Brain pericyte (primary cell): ENCODE measurements at places on chromosomes 16 and 17.

- no peak for DNase-seq
Measured at GRCh38 chr16:62700426-62701294, 664.4 kb upstream of the CDH8 start.

DNA sequence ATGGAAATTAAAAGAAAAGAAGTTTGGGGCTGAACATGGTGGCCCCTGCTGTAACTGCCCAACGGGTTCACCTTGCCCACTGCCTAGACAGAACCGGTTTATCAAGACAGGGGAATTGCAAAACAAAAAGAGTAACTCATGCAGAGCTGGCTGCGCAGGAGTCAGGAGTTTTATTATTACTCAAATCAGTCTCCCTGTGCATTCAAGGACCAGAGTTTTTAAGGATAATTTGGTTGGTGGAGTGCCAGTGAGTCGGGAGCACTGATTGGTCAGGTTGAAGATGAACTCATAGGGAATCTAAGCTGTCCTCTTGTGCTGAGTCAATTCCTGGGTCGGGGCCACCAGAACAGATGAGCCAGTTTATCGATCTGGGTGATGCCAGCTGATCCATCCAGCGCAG, 4.4 kb upstream of the SCPEP1 start:
- no peak for DNase-seq

DNA sequence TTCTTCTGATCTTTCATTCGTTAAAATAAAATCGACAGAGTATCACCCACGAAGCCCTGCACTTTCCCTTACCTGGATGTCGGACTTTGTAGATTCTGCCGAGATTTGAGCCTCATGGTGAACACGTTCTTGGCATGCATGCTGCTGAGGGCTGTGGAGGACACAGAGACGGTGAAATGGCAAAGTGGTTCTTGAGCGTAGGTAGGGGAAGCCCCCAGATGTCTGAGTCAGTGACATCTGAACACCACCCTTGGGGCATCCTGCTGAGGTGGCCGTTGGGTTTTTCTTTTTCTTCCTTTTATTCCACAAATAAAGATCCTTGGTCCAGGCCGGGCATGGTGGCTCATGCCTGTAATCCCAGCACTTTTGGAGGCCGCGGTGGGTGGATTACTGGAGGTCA, 33.9 kb downstream of the NOS2 start:
- no peak for DNase-seq

- no peak for DNase-seq
Measured at GRCh38 chr17:6526362-6527152, 29.8 kb downstream of the PITPNM3 start.

GRCh38 chr17:28033972-28034714, 8.3 kb upstream of the NLK start:
- DNase-seq = no peak

- no peak for DNase-seq
Measured at GRCh38 chr17:56026915-56027314, 126.4 kb upstream of the ANKFN1 start.

GRCh38 chr16:83911290-83911689, 12.4 kb downstream of the MLYCD start:
- DNase-seq = no peak

DNA sequence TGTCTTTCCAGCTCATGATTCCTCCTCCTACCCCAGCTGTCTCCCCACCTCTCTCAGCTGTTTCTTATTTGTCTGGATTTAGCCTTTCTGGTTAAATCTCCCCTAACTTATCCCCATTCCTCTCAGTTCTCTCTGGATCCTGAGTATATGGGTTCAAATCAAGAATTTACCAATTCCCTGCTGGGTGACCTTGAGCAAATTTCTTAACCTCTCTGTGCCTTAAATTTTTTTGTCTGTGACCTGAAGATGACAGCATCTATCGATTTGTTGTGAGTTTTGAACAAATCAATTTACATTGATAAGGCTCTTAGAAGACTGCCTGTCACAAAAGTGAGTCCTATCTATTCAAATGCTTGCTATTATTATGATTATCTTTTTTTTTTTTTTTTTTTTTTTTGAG, 2.0 kb upstream of the KCNG4 start:
- no peak for DNase-seq

GRCh38 chr17:42129109-42129837, 6.7 kb downstream of the HSPB9 start:
- no peak for DNase-seq

GRCh38 chr16:69350536-69351133, 951 bp downstream of the TMED6 start:
- DNase-seq = no peak

- no peak for DNase-seq
Measured at GRCh38 chr16:51839727-51840462, 688.8 kb upstream of the SALL1 start.

DNA sequence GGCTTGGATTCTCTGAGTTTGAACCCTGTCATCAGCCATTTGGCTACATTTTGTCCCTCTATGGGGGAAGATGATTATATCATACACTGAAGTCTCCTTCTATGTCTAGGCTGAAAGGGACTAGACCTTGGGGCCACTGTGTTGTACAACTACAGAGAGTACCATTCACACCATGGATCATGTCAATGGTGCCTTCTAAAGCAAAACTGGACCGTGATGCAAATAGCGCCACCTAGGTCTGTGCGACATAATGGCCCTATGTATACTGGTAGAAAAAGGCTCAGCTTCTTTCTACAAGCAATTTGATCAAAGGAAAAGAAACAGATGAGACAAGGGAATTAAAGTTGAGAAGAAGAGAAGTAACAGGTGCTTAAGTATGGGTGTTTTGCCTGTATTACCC, 100.7 kb downstream of the LYRM1 start:
- no peak for DNase-seq

DNA sequence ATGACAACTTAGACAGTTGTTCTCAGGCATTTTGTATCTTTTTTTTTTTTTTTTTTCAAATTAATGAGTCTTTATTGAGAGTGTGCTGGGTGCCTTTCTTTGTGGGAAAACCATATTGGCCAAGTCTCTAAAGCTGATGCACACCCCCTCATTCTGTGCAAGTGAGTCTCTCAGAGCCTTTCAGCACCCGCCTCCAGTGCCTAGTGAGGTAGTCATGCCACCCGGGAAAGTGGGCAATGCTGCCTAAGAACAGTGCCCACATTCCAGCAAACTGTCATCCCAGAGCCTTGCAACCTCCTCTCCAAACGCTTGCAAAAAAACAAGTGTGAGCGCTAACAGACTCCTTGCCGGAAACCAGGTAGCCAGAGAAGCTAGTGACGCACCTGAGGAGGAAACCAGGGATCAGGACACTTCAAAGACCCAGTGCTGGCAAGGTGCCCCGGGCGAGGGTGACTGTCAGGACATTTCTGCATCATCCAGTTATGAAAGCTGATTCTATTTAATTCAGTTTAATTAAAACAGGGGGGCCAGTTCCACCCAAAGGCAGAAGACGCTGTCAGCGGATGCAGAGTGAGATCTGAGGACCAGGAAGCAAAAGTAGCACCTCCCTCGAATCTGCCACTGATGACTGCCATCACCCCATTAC, 34.9 kb downstream of the SMARCE1 start:
- no peak for DNase-seq

GRCh38 chr16:7013990-7014389, 318.7 kb upstream of the RBFOX1 start:
- DNase-seq = no peak

DNA sequence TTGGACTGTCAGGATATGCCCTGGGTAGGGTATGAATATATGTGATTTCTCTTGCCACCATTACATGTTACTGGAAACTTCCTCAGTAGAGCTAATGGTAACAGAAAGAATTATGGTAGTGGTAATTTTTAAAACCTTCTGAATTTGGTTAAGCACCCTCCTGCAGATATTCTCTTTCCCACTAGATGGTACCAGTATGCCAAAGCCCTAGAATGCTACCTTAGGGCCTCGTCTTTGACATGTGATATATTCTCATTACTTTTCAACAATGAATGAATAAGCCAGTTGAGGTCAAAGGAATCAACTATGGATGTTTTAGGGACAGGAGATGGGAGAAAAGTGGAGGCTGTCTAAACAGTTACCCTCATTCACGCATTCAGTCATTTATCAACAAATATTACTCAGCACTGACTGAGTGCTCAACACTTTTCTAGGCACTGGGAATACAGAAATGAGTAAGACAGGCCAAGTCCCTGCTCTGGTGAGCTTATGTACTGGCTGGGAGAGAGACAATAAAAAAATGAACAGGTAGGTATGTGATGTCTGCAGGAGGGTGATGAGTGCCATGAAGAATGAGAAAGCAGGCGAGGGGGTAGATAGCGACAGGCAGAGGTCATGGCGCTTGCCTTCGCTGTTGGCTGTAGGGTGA, 14.7 kb downstream of the CDH13 start:
- DNase-seq = no peak
